ENCODE measurements at places on chromosomes 7 and 10.

DNA sequence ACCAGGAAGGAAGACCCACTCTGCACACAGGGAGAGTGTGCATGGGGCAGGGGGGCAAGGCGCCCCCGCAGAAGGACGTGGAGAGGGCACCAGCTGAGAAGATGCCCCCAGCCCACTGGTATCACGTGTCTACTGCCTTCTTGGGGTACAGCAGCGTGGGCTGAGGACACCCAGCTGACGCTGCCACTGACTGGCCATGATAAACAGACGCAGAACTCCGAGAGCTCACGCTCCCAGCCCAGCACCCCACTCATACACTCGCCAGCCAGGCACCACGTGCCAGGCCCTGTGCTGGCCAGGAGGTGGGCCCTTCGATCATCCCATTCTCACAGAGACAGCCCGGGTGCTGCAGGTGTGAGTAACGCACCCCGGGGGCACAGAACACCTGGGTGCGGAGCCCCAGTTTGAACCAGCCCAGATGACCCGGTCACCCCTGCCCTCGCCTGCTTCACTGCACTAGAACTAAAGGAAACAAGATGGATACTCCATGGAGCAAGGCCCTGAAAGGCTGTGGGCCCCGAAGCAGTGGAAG lies 199.8 kb downstream of the MAD1L1 start:
- no peak for DNase-seq

GRCh38 chr10:29670761-29671160 lies 36.0 kb upstream of the SVIL start:
- DNase-seq = no peak

GRCh38 chr7:77699056-77699455 lies 2.8 kb downstream of the RSBN1L start:
- no peak for DNase-seq

GRCh38 chr10:99412099-99412498 lies 18.3 kb downstream of the GOT1 start:
- DNase-seq = no peak

GRCh38 chr7:67619175-67619574 lies 622.5 kb downstream of the TYW1 start:
- DNase-seq = no peak

DNA sequence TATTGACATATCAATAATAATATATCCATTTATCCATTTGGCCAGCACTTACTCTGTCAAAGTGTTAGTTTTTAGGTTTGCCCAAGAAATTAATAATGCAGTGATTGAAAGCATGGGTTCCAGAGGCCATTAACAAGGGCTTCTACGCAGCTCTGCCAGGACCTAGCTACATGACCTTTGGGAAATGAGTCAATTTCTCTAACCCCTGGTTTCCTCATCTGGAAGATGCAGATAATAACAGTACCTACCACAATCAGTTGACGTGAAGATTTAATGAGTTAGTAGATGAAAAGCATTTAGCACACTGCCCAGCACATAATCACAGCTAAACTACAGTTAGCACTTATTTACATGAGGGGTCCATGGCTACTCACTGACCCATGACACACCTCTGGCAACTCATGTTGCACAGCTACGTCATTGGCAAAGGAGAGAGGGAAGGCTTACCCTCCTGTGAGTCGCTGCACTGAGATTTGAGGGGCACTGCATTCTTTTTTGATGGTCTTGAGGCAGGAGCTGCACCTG lies 263.7 kb downstream of the PLXNA4 start:
- no peak for DNase-seq

DNA sequence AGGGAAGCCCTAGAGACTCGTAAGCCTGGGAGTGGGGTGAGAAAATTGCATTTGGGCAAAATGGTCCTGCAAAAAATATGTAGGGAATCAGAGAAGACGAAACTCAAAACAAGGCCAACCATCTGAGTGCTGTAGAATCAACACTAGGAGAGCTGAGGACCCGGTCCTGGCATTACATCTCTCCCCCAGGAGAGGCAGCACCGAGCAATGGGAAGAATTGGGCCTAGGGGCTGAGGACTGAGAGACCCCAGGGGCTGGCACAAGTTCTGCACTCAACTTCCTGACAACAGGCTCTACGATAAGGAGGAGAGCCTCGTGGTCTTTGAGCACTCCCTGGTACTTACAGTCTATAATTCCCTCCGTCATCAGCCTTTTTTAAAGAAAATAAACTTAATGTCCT lies 47.6 kb downstream of the BPGM start:
- DNase-seq = no peak

DNA sequence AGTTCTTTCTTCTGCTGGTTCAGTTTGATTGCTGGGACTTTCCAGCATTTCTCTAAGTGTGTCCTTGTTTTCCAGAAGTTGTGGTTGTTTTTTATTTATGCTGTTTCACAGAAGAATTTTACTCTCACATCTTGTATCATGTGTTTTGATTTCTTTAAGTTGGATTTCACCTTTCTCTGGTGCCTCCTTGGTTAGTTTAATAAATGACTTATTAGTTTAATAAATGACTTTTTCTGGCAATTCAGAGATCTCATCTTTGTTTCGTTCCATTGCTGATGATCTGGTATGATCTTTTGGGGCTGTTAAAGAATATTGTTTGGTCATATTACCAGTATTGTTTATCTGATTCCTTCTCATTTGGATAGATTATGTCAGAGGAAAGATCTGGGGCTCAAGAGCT lies 59.8 kb upstream of the CYP2C9 start:
- DNase-seq = no peak
